PC-3 (cell line): ENCODE measurements at places on chromosomes 4 and X. TPM values are rescaled to one million over a fixed set of nuclear protein-coding genes. Genes with fewer than 3 reads are reported as not detected.

- peak; percentile 77 for DNase-seq
These were observed 33.4 kb upstream of the SRD5A3 start for GRCh38 chr4:55312489-55313101.

GRCh38 chrX:119229253-119229615 is 6.9 kb upstream of the PGRMC1 start:
- DNase-seq = no peak

- DNase-seq = no peak
These were observed 17.8 kb downstream of the RCHY1 start for GRCh38 chr4:75496406-75496805.

RS1 gene
- not detected in 2 replicates for total RNA-seq
